ENCODE measurements at places on chromosomes 16 and 17.

- no peak for DNase-seq
These were observed 45.8 kb downstream of the RND2 start for GRCh38 chr17:43070872-43071271.

GRCh38 chr17:79192503-79193351, 118.1 kb downstream of the ENGASE start:
- DNase-seq = no peak

GRCh38 chr17:72571813-72572396, 451.1 kb downstream of the SOX9 start:
- no peak for DNase-seq

DNA sequence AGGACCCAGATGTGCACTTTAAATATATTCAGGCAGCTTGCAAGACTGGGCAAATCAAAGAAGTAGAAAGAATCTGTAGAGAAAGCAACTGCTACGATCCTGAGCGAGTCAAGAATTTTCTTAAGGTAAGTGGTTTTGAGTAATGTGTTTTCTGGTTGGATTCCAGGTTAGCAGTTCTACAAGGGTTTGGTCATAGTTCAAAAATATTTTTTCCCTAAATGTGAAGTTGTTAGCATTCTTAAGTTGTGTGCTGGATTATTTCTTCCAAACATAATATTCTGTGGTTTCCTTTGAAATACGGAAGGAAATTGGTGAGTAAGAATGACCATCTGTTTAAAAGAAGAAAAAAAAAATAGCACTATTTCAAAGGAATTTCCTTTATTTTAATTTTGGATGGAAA, 38.4 kb downstream of the PTRH2 start:
- DNase-seq = no peak

DNA sequence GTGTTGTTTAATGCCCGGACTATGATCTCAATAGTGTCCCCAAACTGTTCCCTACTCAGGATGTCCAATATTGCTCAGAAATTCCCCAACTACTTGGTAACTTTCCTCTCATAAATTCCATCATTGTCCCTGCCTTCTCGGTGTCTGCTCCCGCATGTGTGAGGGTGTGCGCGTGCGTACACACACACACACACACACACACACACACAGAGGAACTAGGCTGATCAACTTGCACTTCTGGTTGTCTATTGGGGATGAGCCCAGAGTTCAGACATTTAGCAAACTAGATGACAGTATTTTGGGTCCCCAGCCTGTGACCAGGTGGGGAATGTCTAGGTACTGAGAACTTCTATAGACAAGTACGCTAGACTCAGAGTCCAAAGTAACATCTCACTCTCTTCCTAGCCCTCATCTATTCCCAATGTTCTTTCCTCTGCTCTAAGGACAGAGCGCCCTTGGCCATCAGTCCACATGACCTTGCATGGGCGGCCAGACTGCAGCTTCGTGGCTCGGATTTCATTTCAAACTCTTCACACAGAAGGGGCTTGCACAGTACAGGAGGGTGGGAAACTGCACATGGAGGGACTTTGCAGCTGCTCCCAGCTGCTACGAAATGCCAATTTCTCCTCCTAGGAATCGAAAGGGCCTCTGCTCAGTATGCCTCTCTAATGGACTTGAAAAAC, 5.3 kb downstream of the HS3ST3A1 start:
- no peak for DNase-seq

DNA sequence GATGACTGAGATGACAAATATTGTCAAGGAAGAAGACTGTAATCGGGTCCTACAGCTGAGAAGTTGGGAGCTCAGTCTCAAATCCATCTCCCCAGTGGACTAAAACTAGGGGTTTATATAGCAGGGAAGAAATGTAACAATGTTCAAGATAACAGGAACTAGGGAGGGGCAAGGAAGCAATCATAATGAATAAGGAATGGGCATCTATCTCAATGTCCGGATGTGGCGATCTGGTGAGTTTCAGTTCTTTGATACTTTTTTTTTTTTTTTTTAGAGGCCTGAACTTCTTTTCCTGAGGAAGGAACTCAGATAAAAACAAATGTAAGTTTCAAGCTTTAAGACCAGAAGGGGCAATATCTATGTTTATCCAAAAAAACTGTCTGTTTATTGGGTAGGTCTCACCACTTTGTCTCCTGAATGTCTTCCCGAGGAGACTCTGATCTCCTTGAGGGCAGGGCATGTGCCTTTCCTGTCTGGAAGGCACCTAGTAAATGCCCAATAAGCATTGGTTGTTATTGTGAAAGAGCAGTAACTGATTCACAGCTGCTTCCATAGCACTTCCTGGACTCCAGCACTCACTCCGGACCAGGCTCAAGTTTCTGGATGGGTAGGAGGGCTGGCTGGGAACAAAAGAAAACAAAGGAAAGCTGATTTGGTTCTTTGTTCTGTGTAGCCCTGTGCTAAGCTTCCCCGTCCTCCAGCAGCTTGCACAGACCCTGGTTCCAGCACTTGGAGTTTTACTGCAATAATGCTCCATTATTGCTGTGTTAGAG, 51.9 kb downstream of the MEOX1 start:
- DNase-seq = no peak

DNA sequence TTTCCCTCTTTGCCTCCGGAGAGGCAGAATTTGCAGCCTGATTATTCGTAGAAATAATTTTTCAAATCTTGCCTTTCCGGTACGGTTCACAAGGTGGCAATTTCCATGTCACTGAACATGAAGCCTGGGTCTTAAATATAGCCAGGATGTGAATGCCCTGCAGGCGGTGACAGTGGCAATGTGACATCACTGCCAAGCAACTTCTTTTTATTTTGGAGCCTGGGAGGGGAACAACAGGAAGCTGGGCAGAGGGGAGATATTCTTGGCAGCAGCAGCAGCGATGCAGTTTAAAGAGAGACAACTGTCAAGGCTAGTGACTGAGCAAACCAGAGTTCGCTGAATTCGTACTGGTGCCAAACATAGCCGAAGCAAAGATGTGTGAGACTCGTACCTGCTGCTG, 171.1 kb downstream of the SNX29 start:
- DNase-seq = no peak

GRCh38 chr17:47774987-47775580, 42.0 kb downstream of the TBX21 start:
- DNase-seq = no peak

Data from cerebellar nuclear complex (tissue), 1 donor.